ENCODE measurements at places on chromosomes 11 and 22.

DNA sequence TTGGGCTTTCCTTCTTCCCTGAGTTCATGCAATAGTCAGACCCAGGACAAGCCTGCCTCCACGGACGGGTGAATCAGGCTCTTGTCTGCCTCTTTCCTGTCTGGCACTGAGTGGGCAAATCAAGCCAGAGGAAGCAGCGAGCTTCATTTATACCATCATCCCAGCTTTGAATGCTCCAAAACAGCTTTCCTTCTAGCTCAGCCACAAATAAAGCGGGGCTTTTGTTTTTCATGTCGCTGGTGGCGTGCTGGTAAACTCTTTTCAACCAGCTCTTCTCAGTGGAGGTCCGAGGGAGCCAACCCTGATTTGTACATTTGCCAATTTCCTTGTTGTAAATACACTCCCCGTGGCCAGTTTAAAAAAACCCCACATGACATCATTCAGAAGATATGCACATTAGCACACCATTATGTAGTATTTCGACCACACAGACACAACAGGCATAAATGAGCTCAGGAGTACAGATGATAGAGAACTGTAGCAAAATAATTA is 8.6 kb downstream of the C11orf91 start:
- peak; percentile 26 for DNase-seq

DNA sequence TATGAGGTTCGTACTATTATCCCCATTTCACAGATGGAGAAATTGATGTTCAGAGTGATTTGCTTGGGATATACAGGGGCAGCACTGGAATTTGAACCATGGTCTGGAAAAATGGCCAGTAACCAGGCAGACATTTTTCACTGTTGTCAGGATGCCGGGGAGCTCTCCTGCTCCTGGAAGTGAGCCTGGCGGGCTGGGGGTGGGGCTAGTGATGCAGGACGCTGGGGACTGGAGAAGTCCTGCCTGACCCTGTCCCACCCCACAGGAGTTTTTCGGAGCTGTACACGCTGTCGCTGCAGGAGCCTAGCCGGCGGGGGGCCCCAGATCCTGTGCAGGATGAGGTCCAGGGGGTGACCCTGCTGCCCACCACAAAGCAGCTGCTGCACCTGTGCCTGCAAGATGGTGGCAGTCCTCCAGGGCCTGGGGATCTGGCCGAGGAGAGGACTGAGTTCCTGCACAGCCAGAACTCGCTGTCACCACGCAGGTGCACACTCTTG is 11.1 kb downstream of the SIPA1 start:
- no peak for DNase-seq

DNA sequence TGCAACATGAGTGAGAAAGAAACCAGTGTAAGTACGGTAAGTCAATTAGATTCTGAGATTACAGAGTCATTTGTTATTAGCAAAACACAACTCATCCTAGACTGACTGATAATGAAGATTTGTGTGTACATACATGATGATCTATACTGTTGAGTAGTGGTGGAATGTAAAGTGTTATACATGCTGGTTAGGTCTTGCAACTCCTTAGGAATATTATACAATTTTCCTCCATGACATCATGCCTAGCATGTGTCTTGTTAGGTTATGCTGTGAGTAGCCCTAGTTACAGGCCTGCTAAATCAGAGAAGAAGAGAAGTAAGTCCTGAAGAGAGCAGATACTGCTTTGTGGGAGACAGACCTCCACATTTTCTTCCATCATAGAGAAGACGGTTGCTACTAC is 880.6 kb downstream of the LUZP2 start:
- DNase-seq, result no peak

DNA sequence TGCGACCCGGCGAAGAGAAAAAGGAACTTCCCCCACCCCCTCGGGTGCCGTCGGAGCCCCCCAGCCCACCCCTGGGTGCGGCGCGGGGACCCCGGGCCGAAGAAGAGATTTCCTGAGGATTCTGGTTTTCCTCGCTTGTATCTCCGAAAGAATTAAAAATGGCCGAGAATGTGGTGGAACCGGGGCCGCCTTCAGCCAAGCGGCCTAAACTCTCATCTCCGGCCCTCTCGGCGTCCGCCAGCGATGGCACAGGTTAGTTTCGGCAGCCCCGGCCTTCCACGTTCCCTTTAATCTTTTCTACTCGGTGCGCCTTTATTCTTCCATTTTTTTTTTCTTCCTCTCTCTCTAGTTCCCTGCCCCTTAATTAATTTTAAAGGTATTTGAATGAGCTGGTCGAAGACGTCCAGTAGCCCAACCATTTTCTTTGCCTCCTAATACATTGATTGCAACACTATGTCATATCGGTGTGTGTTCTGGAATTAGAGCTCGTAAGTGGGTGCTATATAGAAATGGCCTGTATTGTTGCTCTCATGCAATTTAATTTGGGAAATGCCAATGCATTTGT is 537 bp downstream of the EP300 start:
- peak; percentile 52 for DNase-seq

- DNase-seq, result peak; percentile 21
Observed at GRCh38 chr22:31449506-31449905, 40.1 kb downstream of the EIF4ENIF1 start.

DNA sequence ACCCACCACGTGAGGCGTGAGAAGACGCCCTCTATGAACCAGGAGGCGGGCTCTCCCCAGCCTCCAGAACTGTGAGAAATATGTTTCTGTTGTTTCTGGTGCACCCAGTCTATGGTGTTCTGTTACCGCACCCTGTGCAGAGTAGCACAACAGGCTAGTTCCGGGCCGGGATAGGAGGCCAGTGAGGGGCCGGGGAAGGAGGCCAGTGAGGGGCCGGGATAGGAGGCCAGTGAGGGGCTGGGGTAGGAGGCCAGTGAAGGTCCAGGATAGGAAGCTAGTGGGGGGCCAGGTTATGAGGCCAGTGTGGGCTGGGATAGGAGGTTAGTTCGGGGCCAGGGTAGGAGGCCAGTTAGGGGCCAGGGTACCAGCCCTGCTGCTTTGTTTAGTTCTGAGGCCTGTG is 204.6 kb downstream of the BARX2 start:
- no peak for DNase-seq

DNA sequence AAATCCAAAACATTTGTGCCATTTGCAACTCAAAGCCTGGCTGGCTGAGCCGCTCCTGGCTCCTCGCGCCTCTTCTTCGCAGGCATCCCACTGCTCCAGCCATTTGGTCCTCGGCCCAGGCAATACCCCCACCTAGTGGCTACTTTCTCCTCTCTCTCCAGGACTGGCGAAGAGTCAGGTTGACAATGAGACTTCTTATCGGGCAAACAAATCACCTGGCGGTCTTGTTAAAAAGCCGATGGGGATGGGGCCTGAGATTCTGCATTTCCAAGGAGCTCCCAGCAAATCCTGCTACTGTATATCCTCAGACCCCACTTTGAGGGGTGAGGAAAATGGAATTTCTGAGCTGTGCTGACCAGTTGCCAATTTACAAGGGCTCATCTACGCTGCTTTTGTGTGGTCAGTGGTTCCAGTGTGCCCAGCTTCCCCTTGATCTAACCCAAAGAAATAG is 89.0 kb downstream of the ISX start:
- DNase-seq, result peak; percentile 31

DNA sequence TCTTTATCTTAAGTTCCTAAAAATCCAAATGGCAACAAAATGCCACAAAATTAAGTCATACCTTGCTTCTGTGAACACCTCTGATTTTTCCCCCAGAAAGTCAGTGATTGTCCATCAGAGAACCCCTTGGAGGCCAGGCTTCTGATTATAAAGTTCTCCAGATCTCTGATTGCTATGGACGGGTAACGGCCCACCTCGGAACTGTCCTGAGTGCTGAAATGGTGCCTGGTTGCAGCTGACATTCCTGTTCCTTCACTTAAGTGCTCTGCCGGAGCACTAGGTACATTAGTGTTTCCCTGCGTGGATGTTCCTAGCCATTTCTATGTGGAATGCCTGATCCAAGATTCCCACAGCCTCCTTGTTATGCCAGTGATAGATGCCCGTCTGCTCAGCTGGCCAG is 85.0 kb downstream of the CHST1 start:
- no peak for DNase-seq

DNA sequence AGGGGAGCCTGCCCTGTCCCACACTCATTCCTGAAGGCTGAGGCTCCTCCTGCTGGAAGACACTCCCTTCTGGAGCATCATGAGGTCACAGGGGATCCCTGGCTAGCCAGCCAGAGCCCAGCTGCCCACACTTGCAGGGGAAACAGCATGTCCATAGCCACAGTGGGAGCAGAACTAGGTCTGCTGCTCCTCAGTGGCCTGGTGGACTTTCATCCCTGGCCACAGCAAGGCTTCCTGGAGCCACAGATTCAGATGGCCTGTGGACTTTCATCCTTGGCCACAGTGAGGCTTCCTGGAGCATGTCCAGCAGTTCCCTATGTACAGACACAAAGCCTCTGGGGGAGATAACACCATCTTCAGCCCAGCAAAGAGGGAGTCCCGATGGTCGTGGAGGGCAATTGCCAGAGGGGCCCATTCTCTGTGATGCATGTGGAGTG is 5.9 kb upstream of the APOL6 start:
- no peak for DNase-seq

- no peak for DNase-seq
Observed at GRCh38 chr11:59574932-59575502, 40.6 kb downstream of the OSBP start.

Data from suppressor macrophage (primary cell).